ENCODE measurements at places on chromosomes 16 and 17.

- no peak for DNase-seq
These were observed 72.9 kb upstream of the CLEC3A start for GRCh38 chr16:77949445-77949844.

- no peak for DNase-seq
These were observed 2.2 kb upstream of the TMEM94 start for GRCh38 chr17:75454193-75454592.

DNA sequence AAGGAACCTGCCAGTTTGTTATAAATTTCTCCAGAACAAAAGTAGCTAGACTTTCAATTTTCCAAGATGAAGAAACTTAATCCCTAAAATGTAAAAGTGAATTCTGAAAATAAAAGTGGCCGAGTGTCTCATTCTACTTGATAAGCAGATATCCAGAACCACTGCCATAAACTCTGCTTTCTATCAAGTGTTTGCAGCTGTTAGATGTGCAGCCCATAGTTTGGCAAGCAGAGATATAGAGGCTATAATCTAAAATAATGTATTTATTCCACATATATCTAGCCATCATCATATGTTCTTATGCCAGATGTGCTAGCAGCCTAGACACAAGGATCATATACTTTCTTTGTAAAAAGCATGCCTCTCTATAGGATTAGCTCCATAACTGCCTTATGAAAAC is 14.7 kb upstream of the FBXL20 start:
- DNase-seq: no peak

DNA sequence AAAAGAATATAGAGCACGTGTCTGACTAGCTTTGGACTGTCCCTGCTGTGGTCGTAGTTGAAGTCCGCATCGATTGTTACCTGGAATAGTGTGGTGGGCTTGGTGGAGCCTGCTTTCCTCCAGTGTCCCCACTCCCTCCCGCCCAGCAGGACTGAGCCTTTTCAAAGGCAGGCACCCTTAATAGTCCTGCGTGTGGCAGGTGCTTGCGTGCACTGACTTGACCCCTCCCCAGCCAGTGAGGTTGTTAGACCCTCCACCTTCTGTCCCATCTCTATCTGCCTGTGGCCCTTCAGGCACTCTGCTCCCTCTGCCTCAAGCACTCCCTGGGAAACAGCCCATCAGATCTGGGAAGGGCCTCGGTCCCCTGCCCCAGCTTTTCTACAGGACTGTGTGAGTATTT is 36.6 kb downstream of the TMEM11 start:
- DNase-seq: no peak

GRCh38 chr17:37107406-37108083 is 158.8 kb downstream of the AATF start:
- no peak for DNase-seq

DNA sequence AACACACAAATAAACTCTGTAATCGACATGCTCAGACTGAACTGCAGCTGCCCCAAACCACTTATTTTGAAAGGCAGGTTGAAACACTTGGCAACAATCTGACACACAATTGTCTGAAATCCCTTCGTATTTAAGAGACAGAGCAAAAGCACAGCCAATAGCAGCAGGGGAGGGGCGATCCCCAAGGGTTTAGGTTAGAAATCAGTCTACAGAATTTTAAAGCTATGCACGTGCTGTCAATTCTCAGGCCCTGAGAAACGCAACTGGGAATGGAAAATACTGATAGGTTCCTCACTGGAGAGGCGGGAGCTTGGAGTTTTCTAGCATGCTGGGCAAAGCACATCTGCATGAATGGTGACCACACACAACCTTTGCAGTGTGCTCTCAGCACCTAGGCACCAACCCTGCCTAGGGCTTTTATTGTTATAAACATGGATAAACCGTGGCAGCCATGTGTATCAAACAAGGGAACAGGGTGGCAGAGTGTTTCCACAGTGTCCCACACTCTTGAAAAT is 168.0 kb downstream of the AATF start:
- DNase-seq: no peak

DNA sequence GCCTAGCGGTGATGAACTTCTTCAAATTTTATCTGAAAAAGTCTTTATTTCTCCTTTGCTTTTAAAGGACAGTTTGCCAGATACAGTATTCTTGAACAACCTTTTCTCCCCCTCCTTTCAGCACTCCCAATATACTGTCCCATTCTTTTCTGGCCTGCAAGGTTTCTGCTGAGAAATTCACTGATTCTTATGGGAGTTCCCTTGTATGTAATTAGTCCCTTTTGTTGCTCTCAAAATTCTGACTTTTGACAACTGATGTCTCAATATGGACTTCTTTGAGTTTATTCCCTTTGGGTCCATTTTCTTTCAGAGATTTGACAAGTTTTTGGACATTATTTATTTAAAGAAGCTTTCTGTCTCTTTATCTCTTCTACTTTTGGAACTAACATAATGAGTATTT is 39.4 kb downstream of the SDR42E1 start:
- no peak for DNase-seq

GRCh38 chr16:85172455-85173145 is 60.3 kb upstream of the CIBAR2 start:
- no peak for DNase-seq

All from activated CD8-positive, alpha-beta memory T cell treated with anti-CD3 and anti-CD28 coated beads for 4 hours (primary cell).